Aorta (tissue), 5 donors: ENCODE measurements at places on chromosomes 6 and 20. TPM values are rescaled to one million over a fixed set of nuclear protein-coding genes. Genes with fewer than 3 reads are reported as not detected.

GRCh38 chr6:160226118-160226591 lies 32.5 kb downstream of the SLC22A2 start:
- DNase-seq = no peak

PPIL6 gene
- total RNA-seq = 1.5 TPM

NKAIN2 gene
- total RNA-seq = 1.9 TPM

GRCh38 chr6:46923476-46923875 lies 1.7 kb upstream of the ADGRF5 start:
- DNase-seq = no peak

DNA sequence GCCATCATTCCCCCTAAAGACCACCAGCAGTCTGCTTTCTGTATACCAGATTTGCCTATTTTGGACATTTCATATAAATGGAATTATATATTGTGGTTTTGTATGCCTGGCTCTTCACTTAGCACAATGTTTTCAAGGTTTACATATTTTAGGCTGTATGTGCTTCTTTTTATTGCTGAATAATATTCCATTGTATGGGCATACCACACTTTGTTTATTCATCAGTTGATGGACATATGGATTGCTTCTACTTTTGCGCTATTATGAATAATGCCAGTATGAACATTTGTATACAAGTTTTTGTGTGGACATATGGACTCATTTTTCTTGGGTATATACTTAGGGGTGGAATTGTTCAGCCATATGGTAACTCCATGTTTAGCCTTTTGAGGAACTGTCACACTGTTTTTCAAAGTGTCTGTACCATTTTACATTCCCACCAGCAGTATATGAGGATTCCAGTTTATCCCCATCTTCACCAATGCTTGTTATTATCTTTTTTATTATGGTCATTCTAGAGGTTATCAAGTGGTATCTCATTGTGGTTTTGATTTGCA lies 12.7 kb downstream of the L3MBTL1 start:
- no peak for DNase-seq

PAX1 gene
- total RNA-seq = not detected

PAK1IP1 gene
- 9.9 TPM for total RNA-seq

DNA sequence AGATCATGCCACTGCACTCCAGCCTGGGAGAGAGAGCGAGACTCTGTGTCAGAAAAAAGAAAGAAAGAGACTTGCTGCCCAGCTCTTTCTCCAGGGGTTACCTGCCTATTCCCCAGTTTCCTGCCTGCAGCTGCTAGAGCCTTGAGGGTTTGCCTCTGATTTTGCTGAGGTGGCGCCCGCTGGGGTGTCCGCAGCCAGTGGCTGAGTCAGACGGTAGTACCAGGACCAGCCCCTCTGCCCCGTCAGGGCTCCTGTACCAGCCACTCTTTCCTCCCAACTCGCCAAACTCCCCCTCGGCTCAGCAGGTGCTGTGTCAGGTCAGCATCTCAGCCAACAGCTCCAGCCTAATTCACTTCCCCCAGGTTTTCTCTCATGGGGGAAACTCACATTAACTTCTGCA lies 7.4 kb upstream of the LSM14B start:
- DNase-seq = no peak

DNA sequence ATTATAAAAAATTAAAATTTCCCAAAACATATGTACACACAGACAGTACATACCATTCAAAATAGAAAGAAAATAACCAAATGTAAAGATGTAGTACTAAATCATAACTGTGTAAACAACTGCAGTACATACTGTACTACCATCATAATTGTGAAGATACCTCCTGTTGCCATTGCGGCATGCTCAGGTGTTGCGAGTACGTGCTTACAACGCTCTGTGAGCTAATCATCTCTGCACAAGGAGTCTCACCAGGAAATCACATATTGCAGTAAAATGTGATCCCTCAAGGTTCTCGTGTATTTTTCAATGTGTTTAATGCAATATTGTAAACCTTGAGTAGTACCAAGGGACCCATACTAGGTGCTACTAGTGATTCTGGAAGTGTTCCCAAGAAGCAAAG lies 22.9 kb downstream of the ASIP start:
- DNase-seq = no peak

DNA sequence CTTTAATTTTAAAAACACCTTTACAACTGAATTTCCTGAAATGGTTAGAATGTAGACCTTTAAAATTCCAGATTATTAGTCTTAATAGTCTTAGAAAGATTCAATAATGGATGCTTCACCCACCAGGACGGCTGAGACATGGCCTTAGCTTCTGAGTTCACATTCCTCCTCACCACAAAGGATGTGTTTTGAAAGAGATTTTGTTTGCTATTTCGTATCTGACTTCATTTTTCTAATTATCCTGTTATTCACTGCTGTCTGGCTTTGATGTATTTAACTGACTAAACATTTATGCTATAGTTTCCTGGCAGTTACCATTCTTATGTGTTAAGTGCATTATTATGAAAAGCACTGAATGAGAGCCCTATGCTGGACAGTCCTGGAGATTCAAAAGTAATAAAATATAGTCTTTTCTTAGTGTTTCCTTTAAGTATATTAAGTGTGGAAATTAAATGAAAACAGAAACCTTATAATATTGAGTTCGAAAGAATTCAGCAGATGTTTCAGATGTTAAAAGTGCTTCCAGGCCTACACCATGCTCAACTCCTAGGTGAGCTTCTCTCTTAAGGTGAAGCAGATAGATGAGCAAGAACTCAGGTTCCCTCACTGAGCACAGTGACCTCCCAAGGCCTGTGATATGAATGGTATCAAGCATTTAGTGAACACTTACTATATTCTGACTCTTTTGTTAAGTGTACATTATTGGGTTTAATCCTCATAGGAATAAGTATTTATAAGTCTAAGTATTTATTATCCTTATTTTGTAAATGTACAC lies 40.3 kb downstream of the MAP3K4 start:
- DNase-seq = no peak

DNA sequence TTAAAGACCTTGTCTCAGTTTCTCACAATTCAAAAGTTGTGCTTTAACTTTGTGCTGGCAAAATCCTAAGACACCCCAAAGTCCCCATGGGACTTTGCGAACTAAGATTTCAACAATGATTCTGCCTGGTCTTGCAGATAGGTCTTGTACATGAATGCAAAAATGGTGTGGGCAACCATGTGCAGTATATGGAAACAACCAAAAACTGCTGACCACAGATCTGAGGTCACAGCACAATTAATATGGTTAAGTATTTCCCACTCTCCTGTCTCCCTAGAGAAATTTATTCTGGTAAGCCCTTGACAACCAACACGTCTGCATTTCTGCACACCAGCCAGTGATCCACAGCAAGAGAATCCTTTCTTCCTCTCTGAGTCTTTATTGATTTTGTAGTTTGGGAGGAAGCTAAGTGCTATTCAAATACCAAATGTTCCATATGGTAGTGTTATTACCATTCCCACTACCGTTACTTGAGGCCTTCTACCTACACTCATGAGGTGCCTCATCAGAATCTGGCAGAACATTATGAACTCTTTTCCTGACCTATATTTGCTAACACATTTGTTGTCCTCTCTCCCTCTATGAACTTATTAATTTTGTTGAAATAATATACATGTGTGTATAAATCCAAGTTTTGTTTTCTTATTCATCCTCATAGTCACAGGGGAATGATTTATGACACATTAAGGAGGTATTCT lies 178.7 kb downstream of the ATXN1 start:
- DNase-seq = no peak

DNA sequence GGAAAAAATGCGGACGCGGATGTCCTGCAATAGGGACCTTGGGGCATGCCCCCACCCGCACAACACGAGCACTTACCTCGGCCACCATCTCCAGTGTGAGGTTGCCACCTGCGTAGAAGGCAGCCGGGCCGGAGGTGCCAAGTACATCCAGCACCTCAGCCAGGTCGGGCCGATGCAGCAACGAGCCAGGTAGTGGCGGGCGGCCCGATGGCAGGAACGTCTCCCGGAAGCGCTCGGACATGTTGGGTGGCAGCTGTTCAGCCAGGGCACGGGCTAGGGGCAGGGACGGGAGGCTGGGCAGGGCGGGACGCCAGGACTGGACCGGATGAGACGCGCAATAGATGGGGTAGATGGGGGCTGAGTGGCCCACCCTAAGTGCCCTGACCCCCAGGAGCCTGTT lies 13.3 kb downstream of the GGT7 start:
- DNase-seq = no peak

TSPO2 gene
- total RNA-seq = not detected

MUC22 gene
- total RNA-seq = not detected

C20orf141 gene
- not detected for total RNA-seq

GRCh38 chr20:8504030-8504429 lies 372.0 kb downstream of the PLCB1 start:
- DNase-seq = no peak

HUS1B gene
- 2.4 TPM for total RNA-seq

DNA sequence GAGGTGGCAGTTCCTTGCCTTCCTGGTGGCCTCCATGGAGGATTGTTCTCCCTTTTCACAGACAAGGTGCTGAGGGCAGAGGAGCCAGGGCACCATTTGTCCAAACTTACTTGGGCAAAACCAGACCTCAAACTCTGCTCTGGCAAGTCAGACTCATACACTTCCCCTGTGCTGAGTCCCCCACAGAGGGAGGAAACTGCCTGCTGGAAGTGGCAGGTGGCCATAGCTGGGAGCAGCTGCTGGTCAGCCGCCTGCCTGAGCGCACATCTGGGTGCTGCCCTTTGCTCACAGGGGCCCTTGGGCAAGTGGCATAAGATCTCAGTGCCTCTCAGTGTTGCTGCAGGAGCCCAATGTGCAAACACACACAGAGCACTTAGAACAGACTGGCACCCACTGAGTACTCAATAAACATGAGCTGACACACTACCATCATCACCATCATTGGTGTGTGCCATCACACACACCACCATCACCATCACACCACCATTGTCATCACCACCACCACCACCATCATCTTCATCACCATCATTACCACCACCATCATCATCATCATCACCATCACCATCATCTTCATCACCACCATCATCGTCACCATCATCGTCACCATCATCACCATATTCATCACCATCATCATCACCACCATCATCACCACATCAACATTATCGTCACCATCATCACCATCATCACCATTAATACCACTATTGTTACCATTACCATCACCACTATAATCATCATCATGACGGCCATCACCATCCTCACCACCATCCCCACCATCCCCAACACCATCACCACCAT lies 17.6 kb downstream of the NOL4L start:
- no peak for DNase-seq

DNA sequence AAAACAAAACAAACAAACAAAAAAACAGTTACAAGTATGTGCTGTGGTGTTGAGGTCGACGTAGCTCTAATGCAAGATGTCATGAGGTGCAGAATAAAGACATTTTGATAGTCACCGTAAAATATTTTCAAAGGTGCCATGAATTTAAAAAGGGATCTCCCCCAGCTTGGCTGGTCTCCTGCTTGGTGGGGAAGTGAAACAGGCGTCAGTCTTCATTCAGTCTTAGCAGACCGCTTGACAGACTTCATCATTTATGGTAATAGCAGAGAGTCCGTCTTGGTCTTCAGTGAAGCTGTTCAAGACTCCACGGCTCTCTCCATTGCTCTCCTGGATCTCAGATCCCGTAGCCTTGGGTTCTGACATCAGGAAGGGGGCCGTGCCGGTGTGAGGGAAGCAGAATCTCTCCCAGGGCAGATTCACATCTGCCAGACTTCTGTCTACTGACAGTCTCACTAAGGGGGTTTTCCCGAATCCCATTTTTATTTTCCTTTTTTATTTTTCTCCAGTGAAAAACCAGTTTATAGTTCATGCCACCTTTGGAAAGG lies 1.6 kb downstream of the SLC24A3 start:
- DNase-seq = no peak
